ENCODE measurements at places on chromosomes 3 and 15. TPM values are rescaled to one million over a fixed set of nuclear protein-coding genes. Genes with fewer than 3 reads are reported as not detected.

GRCh38 chr3:136473716-136474326, 223.7 kb downstream of the PCCB start:
- DNase-seq, result peak; percentile 83

GRCh38 chr15:60442763-60443162, 36.2 kb downstream of the ICE2 start:
- DNase-seq, result peak; percentile 46

GRCh38 chr3:33791477-33792166, 6.8 kb upstream of the PDCD6IP start:
- peak; percentile 16 for DNase-seq

DUOXA2 gene
- 0.05 TPM for total RNA-seq

FSIP1 gene
- 0.76 TPM for total RNA-seq

DNA sequence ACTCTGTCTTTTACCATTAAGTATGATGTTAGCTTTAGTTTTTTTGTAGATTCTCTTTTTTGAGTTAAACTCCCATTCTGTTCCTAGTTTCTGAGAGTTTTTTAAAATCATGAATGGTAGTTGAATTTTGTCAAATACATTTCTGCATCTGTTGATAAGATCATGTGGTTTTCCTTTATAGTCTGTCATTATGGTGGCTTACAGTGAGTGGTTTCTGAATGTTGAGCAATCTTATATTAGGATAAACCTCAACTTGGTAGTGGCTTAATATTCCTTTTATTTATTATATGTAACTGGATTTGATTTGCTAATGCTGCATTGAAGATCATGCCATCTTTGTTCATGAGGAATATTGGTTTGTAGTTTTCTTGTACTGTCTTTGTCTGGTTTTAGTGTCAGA, 34.8 kb downstream of the NEO1 start:
- no peak for DNase-seq

DNA sequence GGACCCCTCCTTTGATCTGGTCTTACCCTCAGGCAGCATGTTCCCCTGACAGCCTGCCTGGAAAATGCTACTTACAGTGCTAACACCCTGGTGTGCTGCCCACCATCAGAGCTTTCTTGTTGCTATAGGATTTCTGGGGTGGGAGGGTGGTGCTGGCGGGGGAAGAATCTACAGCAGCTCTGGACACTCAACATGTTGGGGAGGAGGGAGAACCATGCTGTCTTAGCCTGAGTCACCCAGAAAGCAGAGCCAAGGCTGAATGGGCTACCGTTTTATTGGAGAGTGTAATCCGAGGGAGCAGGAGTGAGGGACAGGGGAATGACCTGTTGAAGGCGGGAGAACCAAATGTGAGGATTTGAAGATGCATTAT, 45.6 kb downstream of the MFSD1 start:
- peak; percentile 70 for DNase-seq

ECE2 gene
- total RNA-seq, result not detected

- no peak for DNase-seq
Observed at GRCh38 chr3:40766396-40766795, 241.6 kb downstream of the ZNF621 start.

DNA sequence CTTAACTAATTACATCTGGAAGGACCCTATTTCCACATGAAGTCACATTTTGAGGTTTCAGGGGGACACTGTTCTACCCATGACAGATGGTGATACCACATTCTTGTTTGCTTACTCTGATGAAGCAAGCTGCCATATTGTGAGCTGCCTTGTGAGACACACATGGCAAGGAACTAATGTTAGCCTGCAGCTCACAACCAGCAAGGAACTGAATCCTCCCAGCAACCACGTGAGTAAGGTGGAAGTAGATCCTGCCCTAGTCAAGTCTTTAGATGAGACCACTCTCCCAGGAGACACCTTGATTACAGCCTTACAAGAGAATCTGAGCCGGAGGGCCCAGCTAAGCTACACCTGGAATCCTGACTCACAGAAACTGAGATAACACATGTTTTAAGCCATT, 160.1 kb downstream of the PDE8A start:
- DNase-seq, result peak; percentile 48

GRCh38 chr15:34730701-34731100, 24.1 kb downstream of the GJD2 start:
- DNase-seq, result no peak

CYP19A1 gene
- 0.86 TPM for total RNA-seq

CDHR4 gene
- not detected for total RNA-seq

CCRL2 gene
- 1.0 TPM for total RNA-seq

- DNase-seq, result peak; percentile 67
Observed at GRCh38 chr3:72143322-72143721, 358.4 kb upstream of the PROK2 start.

DNA sequence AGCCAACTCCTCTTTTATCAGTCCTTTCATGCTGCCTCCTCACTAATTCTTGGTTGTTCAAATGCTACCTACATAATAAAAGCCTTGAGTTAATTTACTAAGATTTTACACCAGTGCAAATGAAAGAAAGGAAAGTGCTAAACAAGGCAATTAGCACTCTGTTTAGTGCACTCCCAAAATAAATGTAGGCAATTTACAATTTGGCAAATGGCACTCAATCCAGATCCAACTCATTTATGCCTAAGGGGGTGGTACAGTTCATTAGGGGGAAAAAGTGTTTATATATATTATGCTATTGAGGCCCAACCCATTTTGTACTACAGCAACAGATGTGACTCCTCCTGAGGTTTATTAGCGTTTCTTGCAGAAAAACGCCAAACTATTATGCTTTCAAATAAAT, 370.1 kb downstream of the NR2F2 start:
- DNase-seq, result no peak

SI gene
- not detected for total RNA-seq

- no peak for DNase-seq
Observed at GRCh38 chr15:38826880-38827279, 262.3 kb upstream of the RASGRP1 start.

DNA sequence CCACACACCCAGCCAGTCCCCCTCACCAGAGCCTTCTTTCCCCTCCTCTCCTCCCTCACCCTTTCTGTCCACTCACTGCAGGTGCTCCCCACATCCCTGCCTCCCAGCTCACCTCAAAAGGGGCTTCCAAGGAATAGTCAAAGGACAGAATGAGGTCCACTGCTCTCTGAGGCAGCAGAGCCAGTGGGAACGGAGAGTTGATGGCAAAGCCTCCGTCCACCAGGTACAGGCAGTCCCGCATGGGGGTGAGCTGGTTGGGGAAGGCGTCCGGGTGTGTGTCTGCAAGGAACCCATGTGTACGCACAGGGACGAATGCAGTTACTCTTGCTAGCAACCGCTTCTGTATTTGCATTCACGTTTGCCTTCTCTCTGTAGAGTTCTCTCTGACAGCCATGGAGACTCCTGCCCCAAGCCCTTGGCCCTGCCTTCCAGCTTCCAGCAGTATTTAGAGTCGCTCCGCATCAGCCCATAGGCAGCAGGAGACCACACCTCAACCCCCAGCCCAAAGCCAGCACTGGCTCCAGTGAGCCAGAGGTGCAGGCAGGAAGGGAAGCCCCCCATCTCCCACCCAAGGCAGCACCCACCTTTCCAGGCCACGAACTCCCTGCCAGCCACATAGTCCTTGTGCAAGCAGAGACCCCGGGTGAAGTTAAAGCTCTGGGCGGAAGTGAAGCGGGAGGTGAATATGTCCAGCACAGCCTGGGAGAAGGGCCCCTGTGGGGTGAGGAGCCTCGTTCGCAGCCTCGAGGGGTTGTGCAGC, 12.4 kb downstream of the PLA2G4F start:
- no peak for DNase-seq

DNA sequence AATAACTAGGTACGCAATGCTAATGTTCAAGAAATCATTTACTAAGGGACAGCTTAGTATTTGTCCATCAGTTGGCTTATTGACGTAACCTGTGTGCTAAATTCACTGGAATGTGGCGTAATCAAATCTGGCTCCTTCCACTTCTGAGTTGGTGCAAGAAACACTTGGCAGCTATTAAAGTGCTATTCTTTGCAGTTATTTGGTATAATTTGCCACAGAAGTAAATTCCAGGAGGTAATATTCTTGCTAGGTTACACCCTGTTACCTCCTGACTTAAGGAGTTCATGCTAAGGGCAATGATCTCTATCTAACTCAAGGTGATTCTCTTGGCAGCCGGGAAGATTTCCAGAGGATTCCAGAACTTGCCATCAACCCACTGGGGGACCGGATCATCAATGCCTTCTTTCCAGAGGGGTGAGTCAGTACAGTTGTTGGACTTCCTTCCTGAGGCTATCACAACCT, 25.5 kb downstream of the CHP1 start:
- DNase-seq, result no peak

DNA sequence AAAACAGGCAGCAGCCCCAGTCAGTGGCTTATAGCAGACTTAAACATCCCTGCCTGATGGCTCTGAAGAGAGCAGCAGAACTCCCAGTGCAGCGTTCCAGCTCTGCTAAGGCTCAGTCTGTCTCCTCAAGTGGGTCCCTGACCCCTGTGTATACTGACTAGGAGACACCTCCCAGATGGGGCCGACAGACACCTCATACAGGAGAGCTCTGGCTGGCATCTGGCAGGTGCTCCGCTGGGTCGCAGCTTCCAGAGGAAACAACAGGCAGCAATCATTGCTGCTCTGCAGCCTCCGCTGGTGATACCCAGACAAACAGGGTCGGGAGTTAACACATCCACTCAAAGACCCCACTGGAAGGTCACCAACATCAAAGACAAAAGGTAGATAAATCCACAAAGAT, 93.5 kb downstream of the RFX7 start:
- DNase-seq, result no peak

- DNase-seq, result peak; percentile 65
Observed at GRCh38 chr15:70698836-70699390, 64.4 kb downstream of the UACA start.

GRCh38 chr3:19559724-19560442, 374.1 kb downstream of the EFHB start:
- no peak for DNase-seq

GRCh38 chr15:69074843-69075224, 60.3 kb downstream of the NOX5 start:
- peak; percentile 18 for DNase-seq

SPINT1 gene
- 8.3 TPM for total RNA-seq

- no peak for DNase-seq
Observed at GRCh38 chr3:141235661-141236171, 4.1 kb downstream of the PXYLP1 start.

GRCh38 chr3:160754371-160754854, 1.6 kb upstream of the PPM1L start:
- peak; percentile 71 for DNase-seq

DNA sequence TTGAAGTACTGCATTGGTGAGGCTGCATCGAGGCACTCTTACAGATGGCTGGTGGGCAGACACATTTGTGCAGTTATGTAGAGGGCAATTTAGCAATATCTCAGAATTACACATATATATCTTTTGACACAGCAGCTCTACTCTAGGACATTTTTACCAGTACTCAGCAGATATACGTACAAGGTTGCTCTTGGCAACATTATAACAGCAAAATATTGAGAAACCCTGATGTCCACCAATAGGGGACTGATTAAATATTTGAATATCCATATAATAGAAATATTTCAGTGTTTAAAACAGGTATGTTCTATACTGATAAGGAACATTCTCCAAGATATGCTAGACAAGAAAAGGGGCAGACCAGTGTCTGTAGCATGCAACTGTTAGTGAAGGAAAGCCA, 7.9 kb upstream of the FBXO22 start:
- DNase-seq, result no peak

- DNase-seq, result peak; percentile 66
Observed at GRCh38 chr15:41648770-41649169, 11.4 kb upstream of the MGA start.

UNC13C gene
- total RNA-seq, result not detected

- DNase-seq, result no peak
Observed at GRCh38 chr3:146881356-146881755, 276.2 kb upstream of the PLSCR5 start.

DNA sequence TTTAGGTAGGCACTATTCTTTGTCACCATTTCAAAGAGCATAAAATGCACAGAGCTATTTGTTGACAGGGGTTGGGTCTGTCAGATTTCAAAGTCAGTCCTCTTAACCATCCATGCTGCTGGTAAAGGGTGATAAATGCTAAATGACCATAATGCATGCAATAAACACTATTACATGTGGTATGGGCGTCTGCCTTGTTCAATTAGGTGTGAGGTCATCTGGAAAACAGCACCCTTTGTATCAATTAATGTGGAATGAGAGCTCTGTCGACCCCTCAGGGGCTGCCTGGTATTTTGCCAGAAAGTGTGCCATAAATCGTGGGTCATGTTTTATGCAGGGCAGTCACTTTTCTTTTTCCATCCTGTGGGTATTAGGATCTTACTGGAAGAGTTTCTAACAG, 235.6 kb downstream of the SV2B start:
- no peak for DNase-seq

DNA sequence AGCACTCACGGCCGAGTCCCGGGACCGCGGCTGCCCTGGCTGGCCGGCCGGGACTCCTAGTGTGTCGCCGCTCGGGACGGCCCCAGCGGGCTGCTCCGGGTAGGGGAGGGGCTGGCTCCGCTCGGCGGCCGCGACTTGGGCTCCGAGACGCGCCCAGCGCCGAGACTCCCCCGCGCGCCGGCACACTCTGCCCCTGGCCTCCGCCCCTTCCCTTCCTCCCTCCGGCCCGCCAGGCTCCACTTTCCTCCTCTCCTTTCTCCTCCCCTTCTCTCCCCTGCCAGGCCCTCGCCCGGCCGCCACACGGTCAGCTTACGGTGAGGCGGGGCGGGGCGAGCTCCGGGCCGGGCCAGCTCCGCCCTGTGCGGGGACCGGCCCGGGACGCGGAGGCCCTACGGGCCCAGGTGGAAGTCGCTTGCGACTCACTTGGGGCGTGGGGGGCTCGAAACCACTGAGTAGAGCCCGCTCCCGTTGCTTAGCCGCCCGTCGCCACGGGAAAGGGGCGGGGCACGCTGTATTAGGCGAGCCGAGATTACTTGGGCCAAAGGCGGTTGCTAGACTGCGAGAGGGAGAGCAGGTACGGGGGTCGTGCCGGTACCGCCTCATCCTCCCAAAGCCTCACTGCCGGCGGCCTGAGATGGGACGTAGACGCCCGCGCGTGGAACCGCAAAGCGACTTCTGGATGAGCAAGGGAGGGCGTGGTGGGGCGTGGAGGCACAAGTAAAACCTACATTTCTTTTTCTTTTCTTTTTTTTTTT, at the start of gene ITGB5:
Gene ITGB5 (minus strand): TSS at position 189 of the 755 bp plus-strand sequence. CDS start 365 bp downstream, outside the sequence.
- DNase-seq, result peak; percentile 87

DNA sequence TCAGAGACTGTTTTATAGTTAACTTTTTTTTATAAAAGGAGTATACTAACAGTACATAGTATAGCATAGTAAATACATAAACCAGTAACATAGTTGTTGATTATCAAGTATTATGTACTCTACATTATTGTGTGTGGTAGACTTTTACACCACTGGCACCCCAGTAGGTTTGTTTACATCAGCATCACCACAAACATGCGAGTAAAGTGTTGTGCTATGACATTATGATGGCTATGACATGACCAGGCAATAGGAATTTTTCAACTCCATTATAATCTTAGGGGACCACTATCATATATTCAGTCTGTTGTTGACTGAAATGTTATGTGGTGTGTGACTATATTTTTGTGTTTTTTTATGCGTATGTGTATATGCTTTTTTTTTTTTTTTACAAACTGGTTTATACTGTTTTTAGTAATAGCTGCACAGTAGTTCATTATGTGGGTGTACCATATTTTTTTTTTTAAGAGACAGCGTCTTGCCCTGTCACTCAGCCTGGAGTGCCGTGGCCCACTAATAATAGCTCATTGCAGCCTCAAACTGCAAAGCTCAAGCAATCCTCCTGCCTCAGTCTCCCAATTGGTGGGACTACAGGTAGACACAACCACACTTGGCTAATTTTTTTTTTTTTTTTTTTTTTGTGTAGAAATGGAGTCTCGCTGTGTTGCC, 1.9 kb downstream of the CAPN7 start:
- peak; percentile 7 for DNase-seq

- peak; percentile 55 for DNase-seq
Observed at GRCh38 chr15:92391640-92392039, 2.0 kb upstream of the ST8SIA2 start.

GRCh38 chr15:89095073-89095472, 6.8 kb downstream of the ABHD2 start:
- no peak for DNase-seq

SV2B gene
- not detected for total RNA-seq

Measured in M059J (cell line).